ENCODE measurements at places on chromosomes 12 and 14.

- no peak for DNase-seq
Measured at GRCh38 chr14:36361210-36361853, 40.9 kb upstream of the MBIP start.

DNA sequence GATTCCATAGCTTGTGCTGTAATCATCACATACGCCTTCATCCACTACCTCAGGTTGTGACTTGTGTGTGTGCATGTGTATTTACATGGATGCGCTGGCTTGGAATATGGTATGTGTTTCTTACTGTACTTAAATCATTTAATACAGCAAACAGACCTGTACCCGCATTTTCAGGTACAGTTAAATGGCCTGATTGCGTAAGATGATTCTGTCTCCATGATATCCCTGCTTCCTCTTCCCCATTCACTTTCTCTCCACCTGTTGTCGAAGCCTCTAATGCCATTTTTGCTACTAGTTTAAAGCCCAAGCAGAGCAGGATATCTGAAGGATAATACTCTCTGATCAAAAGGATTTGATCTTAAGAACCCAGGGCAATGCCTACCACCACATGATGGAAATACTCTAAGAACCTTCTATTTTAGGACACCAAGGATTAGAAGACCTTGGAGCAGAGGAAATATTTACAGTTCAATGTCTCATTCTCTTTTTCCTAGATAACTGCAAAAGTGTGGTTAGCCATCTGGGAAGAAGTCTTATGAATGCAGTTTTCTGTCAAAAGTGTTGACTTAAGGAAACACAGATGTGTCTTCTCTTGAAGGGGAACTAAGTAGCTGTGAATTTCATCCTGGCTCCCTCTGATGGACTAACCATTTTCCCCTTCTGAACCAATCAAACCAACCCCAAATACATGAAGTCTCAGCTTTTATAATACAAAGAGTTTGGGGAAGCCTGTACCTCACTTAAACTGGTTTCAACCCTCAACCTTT is 78.7 kb downstream of the HELB start:
- no peak for DNase-seq

DNA sequence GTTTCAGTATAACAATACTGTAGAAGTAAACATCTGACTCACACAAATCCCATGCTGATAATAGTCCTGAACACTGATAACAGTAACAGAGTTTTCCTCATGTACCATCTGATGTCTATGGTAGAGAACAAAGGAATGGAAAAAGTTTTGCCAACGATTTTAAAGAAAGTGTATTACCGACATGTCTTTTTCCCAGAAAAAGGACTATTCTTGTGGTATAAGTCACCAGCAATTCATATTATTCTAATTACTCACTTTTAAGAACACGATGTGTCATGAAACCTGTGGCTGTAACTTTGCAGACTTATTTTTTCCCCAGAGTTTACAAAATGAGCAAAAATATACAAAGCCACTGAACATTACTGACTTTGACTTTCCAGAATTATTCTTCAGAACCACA is 40.1 kb upstream of the DCN start:
- no peak for DNase-seq

- DNase-seq: no peak
Measured at GRCh38 chr14:76708771-76709170, 52.5 kb upstream of the VASH1 start.

DNA sequence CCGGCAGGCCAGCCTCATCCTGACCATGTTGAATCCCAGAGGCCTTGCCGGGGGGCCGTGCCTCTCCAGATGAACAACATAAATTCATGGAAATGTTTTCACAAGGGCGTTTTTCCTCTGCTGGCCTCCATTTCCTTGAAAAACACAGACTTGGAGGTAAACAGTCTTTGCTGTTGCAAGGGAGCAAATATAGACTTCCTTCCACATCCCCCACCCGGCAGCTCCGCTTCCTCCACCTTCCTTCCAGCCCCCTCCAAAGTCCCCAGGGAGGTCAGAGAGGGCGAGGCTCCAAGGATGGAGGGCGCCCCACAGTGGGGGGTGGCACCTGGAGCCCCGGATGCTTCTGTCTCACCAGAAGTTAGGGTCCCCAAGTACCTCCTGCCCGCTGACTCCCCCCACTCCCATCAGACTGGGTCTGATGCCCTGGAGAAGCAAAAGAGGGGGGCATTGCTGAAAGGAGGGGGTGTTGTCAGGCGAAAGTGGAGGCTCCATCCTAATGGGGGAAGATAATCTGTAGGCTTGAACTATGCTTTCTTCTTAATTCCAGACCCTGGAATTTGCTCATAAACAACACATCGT is 31.1 kb downstream of the CALM1 start:
- DNase-seq: no peak

GRCh38 chr14:24430682-24431568 is 1.2 kb downstream of the KHNYN start:
- peak; percentile 81 for DNase-seq

GRCh38 chr12:130686511-130686991 is 29.5 kb downstream of the RIMBP2 start:
- no peak for DNase-seq

- no peak for DNase-seq
Measured at GRCh38 chr12:29008786-29009185, 140.3 kb upstream of the FAR2 start.

- no peak for DNase-seq
Measured at GRCh38 chr12:91819132-91819447, 326.6 kb downstream of the BTG1 start.

DNA sequence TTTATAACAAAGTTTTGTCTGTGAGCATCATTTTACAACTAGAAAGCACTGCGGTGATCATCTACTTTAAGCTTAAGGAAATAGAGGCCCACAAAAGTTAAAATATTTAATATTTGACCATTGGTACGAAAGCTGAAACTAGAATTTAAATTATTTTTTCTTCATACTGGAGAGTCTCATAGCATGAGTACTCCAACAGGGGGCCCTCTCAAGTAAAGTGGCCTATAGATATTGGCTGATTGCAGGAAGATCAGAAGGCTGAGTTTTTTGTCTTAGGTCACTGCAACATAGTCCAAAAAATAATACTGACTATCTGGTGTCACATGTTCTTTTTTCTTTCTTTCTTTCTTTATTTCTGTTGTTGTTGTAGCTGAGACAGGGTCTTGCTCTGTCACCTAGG is 75.3 kb upstream of the ZDHHC17 start:
- peak; percentile 21 for DNase-seq

DNA sequence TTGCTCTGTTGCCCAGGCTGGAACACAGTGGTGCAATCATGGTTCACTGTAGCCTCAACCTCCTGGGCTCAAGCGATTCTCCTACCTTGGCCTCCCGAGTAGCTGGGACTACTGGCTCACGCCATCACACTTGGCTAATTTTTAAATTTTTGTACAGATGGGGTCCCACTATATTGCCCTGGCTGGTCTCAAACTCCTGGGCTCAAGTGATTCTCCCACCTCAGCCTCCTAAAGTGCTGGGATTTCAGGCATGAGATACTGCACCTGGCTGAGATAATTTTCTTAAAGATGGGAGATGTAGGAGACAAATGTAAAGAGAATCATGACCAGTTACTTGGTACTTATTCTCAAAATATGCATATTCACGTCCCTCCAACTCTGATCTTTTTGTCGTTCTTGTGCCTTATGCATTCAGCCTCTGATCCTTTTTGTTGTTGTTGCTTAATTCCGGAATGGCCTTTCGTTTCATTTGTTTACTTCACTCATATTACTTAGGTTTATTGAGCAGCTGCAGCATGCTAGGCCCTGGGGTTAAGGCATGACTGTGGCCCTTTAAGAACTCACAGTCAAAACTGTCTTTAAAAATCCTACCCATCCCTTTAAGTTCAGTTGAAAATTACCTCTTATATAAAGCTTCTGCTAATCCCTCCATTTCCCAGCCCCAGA is 8.9 kb downstream of the RBMS2 start:
- no peak for DNase-seq

DNA sequence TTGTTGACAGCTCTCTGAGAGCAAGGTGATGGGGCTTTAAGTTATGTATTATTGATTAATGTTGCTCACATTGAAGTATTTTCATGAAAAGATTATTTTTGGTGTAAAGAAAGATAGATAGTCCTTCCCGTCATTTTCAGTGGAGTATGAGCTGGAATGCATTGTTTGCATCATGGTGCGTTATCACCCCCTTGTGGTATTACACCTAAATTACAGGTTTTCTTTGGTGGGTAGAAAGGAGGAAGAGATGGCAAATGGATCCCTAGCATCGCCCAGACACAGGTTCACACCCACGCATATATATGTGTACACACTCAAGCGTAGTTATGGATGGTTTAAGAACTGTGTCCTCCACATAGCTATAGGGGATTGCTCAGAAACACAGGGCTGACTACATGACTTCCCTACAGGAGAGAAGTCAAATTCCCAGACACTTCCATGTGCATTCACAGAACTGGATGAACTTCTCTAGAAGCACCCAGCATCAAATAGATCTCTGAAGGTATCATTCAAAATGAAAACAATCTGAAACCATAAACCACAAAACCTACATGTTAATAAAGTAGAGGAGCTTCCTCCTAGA is 14.4 kb upstream of the SERPINA10 start:
- DNase-seq: peak; percentile 2

DNA sequence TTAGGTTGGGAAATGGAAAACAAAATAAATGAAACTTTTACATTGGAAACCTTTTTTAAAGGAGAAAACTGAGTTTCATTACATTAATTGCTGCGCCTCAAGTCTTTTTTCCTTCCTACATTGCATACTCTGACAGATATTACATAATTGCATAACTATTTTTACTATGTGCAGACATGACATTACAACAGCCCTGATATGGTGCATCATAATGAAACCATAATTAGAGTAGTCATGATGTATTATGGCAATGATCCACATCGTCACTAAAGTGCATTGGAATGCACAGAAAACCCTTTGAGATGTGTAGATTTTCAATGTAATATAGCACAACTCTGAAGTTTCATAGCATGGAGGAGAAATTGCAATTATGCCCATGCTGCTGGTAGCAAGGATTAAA is 217.8 kb upstream of the NPAS3 start:
- no peak for DNase-seq

DNA sequence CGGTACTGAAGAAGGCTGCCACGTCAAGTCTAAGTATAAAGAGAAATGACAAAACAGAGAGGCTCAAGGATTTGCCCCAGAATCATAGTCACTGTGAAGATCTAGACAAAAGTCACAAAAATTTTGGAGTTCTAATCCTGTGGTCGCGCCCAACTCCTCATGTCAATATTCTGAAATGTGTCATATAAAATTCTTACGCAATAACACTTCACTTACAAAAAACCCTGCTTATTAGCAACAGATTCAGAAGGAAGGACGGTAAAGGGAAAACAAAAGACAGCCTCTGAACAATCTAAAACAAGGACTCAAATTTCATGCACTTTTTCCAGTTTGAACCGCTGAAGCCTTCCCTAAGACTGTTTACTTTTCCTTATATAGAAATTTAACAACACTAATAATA is 94.7 kb downstream of the TSPAN8 start:
- no peak for DNase-seq

DNA sequence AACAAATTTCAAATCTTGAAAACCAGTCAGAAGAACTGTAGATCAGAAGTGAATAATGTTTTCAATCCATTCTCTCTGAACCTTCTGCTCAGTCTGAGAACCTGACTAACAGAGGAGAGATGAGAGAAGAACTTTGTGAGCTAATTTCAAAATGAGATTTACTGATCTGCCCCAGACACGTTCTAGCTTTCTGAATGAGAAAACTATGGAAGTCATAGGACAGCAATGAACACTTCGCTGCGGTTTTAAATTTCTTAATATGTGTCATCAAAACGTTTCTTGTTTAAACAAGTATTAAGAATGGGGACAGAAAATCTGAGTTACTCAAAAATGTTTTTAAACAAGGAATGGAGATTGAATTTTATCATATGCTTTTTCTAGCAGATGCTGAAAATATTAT is 66.6 kb upstream of the FAR2 start:
- DNase-seq: no peak

DNA sequence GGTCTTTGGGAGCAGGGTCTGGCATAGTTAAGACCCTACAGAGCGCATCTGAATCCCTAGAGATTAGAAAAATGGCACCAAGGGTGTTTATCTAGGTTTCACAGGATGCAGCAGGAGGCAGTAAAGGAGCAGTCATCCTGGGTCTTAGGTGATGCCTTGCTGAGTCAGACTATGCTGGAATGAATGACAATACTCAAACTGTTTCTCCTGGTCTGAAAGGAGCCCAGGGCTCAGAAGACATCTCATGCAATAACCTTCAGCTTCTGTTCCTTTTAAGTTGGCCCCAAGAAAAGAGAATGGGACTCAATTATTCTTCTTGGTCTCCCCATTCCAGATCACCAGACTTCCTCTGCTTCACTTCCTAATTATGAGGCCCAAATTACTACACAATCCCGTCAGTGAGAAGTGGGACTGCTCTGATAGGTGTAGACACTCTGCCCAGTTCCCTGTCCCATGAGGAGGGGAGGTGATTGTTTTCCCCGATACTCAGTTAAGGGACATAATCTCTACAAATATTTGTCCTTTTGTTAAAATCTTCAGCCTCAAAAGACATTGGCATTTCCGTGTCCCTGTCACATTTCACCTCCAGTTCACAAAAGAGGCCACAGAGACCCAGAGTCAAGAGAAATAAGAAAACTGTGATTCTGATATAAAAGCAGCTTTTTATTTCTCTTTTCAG is 14.8 kb upstream of the APOF start:
- no peak for DNase-seq

DNA sequence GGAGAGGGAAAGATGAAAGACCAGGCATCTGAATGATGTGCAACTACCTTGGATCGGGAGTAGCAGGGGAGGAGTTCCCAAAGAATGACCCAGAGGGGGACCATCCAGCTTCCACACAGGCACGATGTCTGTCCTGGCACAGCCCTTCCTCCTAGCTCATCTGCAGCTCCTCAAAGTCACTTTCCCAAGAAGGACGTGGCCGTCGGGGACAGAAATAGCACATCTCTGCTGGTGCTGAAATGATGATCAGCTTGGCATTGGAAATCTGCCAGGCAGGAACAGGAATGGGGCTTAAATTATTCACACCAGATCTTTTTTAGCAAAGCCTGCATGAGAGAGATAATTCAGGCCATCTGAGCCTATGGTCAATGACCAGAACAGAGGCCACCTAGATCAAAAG is 41.7 kb downstream of the TSPAN11 start:
- DNase-seq: no peak

DNA sequence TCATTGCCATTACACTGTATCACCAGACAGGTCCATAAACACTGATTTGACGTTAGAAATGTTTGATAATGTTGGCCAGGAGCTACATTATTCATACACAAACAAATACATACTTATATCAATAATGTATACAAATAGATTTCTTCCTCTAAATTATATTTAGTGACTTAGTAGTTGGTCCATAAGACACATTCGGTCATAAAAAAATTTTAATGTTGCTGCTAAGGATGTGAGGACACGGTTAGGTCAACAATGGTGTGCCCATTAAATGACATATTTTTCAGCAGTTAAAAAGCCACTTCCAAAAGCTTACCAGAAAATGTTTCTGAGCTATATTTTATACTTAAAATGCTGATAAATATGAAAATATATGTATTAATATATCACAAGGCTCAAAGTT is 1148.7 kb upstream of the TMEM132C start:
- DNase-seq: no peak
